Activated CD4-positive, CD25-positive, alpha-beta regulatory T cell treated with anti-CD3 and anti-CD28 coated beads, Interleukin-2, amount 50 U/mL, for 72 hours (primary cell): ENCODE measurements at places on chromosomes 3 and 15.

DNA sequence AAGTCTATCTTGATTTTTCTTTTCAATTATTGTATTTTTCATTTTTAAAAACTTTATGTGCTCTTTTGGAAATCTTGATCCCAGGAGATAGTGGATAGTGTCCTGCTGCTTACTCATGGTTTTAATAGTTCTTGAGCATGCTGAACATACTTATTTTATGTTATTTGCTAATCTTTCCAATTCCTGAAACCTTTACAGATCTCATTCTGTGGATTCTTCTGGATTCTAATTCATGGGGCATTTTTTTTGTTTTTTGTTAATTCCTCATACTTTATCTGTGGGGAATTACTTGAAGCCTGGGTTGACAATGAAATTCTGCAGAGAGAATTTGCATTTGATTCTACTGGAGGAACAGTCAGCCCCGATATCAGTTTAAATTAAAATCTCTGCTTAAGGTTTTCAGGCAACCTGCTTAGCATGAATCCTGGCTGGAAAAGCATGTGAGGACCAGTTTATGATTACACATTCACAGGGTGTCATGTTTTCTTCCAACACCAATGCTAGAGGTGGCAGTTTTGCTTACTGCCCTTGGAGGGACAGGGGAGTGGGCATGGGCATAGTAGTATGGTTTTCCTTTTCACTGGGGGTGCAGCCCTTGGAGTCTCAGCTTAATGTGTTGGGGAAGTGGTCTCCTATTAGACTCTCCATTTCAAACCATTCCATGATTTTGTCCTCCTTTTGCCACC, 46.0 kb downstream of the MLH1 start:
- no peak for DNase-seq

GRCh38 chr3:136142592-136142991, 53.5 kb downstream of the MSL2 start:
- no peak for DNase-seq

- no peak for DNase-seq
Observed at GRCh38 chr15:29322415-29322814, 52.8 kb upstream of the NSMCE3 start.

- no peak for DNase-seq
Observed at GRCh38 chr3:143179603-143180002, 60.0 kb downstream of the CHST2 start.

- peak; percentile 63 for DNase-seq
Observed at GRCh38 chr15:45635191-45635638, 386 bp downstream of the SQOR start.

- DNase-seq = no peak
Observed at GRCh38 chr15:66679061-66679656, 22.9 kb upstream of the SMAD6 start.

DNA sequence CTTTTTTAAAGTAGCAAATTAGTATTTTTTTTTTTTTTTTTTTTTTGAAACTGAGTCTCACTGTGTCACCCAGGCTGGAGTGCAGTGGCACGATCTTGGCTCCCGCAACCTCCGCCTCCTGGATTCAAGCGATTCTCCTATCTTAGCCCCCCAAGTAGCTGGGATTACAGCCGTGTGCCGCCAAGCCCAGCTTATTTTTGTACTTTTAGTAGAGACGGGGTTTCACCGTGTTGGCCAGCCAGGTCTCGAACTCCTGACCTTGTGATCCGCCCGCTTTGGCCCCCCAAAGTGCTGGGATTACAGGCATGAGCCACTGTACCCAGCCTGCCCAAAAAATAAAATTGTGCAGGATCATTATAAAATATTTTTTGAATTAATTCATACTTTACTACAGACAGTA, 272.2 kb upstream of the UBE2E1 start:
- no peak for DNase-seq
